Left renal pelvis (tissue), 4 donors: ENCODE measurements at places on chromosomes 1 and 21. TPM values are rescaled to one million over a fixed set of nuclear protein-coding genes. Genes with fewer than 3 reads are reported as not detected.

DNA sequence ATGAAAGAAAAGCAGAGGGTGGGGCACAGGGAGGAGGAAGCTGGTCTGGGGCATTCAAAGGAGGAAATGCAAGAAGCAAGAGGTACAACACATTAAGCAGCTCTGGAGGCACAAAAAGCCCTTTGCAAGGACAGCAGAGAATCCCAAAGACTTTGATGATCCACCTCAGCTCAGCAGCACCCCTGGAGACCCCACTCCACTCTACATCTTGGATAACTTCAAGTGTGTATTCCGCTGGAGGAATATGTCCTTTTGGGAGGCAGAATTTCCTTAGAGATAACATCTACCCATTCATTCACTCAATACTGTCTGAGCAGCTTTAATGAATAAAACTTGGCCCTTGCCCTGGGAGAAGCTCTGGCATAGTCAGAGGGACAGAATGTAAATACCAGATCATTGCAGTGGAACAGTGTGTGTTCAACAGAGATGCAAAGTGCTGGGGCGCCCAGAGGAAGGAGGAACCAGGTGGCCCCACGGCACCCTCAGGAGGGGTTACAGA lies 599.7 kb downstream of the KIF26B start:
- DNase-seq, result no peak

The AUNIP gene
- polyA plus RNA-seq, result 2.8 TPM

DNA sequence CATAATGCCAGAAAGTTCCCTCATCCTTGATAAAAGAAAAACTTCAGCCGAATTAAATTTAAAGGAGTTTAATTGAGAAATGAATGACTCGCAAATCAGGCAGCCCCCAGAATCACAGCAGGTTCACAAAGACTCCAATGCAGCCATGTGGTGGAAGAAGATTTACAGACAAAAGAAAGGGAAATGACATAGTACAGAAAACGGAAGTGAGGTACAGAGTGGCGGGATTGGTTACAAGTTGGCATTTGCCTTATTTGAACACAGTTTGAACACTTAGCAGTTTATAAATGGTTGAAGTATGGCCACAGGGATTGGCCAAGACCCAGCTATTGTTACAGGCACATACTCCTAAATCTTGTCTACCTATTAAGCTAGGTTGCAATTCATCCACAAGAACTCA lies 46.6 kb downstream of the HIVEP3 start:
- DNase-seq, result no peak

- no peak for DNase-seq
Observed at GRCh38 chr1:51576085-51576444, 40.8 kb upstream of the OSBPL9 start.

DNA sequence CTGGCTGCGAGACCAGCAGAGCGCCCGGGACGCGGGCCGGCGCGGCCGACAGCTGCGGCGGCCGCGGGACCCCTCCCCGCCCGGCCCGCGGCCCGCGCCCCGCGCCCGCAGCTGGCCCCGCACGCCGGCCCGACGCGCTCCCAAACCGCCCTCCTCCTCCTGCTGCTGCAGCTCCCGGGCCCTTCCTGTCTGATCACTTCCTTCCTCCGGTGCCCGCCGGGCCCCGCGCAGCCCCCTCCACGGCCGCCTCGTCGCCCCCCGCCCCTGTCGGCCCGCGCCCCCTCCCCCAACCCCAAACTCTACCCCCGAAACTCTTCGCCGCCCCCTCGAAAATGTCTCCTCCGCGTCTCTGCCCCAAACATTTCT lies 594 bp downstream of the LUZP1 start:
- DNase-seq, result no peak

- no peak for DNase-seq
Observed at GRCh38 chr1:218813237-218813636, 360.4 kb upstream of the LYPLAL1 start.

GRCh38 chr1:90713741-90714509 lies 3.2 kb downstream of the BARHL2 start:
- DNase-seq, result no peak

DNA sequence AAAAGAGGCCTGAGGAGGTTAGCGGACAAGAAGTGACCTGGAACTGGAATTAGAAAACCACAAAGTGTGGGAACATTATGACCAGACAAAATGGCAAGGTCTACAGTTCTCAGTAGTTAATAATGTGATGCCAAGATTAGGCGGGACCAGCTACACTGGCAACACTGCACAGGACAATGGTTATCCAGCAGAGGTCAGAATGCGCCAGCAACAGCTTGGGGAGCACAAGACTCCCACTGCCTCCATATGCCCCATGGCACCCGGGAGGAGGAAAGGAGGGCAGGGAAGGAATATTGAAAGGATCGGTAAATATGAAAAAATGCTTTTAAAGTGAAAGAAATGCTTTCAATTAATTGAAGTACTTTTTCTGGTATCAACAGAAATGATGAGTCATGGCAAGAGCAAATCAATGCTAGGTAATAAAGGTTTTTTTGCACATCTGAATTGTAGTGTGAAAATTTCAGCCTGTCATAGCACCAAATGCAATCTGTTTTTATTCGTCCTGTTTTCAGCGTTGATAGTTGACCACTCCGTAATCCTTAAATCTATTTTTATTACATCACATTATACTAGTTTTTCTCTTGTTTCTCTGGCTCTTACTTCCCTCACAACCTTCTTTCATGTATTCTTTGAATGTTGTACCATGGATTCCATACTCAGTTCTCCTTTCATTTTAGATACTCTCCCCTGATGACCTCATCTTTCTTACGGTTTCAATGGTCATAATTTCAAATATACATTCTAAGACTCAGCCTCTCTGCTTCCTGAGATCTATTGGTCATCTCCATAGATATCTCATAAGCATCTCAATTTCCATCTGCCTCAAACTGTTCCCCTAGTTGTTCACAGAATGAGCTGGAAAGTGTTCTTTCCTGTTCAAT lies 30.7 kb downstream of the VCAM1 start:
- no peak for DNase-seq

The SPATA1 gene
- polyA plus RNA-seq, result 1.8 TPM

DNA sequence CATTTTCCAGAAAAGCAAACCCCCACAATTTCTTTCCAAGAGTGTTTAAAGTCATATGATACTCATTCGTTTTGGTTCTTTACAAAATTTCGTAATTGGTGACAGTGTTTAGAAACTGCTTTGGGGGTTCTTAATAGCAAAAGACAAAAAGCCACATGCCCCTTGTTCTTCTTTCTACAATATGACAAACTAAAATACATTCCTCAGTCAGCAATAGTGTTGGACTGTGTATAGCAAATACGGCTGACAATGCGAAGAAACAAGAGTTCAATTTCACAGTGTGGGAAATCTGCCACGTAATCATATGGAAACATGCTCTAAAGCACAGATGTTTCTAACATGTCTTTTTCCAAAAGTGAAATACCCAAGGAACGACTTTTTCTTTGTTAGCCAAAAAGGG lies 7.6 kb upstream of the IFNAR1 start:
- DNase-seq, result no peak

DNA sequence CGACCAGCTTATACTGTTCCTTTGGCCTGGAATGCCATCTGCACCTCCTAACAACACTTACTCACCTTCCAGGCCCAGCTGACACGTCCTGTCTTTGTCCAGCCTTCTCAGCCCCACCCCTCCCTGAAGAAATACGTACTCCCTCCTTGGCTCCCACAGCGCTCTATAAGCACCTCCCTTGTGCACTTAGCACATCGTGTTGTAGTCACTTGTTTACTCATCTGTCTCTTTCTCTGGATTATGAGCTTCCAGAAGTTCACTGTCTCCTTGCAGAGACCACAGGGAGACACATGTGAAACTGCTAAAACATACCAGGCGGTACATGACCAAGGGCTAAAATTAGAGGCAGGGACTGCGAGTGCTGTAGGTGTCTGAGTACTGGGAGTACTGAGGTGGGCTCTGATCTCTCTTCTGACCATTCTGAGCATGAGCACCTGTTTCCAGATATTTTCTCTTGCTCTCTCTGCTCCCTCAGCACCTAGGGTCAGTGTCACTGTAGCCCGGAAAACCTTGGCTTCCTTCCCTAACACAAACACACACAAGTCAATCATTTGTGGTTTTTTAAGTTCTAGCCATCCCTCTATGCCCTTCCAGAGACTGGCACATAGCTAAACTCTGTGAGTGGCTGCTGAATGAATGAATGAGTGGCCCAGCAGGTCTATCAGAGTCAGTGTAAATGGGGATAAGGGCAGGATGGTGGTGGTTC lies 5.1 kb downstream of the DCST1 start:
- no peak for DNase-seq

The JAM2 gene
- 17.0 TPM for polyA plus RNA-seq

DNA sequence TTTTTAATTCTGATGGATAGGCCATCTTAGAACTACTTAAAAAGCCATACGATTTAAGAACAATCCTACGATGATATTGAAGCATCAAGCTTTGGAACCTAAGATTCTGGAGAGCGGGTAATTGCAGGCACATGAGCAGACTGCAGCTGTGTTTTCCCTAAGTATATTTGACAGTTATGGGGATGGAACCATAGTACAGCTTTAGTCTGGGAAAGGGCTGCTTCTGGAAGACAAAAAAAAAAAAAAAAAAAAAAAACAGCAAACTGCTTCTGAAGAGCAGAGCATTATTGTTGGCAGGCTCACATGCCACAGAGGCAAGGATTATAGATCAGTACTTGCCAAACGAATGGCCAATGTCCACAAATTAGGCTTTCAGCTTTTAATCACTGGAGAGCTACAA lies 1618.7 kb downstream of the AMY1C start:
- DNase-seq, result no peak
